ENCODE measurements at places on chromosomes 1 and 21.

DNA sequence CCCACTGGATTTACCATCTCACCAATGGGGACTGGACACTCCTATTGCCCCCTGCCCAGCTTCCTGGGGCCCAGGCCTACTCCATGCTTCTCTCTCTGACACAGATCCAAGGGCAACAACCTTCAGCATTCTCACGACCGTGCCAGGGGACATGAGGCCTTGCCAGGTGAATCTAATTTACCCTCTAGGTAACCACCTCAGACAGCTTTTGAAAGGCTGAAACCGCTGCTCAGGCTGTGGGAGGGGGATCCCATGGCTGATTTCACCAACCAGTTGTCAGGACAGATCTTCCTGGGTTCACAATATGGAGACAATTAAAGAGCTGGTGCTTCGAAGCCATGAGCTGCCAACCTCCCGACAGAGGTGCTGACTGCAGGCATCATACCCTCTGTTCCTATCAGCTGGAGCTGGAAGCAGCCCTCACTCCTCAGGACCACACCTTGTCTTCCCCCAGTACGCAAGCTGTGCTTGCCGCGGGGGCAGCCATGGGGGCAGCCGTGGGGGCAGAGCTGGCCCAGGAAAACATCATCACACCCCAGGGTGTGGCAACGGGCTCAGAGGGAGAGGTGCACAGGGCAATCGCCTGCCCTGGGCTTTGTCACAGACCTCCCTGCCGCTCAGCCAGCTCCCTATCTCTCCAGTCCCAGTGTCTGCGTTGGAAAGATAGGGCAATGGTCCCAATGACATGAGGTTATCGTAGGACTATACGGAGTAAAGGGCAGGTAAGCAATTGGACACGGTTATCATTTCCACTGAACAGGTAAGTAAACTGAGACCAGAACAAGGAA, 120.2 kb downstream of the DMRTB1 start:
- DNase-seq = no peak

DNA sequence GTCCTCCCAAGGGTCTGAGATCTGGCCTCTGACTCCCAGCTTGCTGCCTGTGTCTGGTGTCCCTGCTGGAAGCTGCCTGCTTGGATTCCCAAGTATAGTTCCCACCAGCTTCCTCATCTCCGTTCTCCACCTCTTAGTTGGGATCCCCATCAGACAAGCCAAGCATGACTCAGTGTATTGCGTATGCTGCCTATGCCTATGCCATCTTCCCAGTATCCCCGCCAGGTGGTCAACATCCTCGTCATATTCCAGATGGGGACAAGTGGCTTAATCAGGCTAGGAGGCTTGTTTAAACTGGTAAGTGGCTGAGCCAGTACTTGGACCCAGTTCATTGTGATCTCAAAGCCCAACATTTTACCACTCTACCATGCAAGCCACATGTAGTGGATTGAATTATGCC, 204.4 kb downstream of the GRIK3 start:
- DNase-seq = no peak

GRCh38 chr21:36700295-36700970, 1.5 kb downstream of the SIM2 start:
- no peak for DNase-seq

GRCh38 chr21:43278359-43278758, 109.6 kb downstream of the CRYAA start:
- DNase-seq = no peak

GRCh38 chr1:180131510-180131909, 23.2 kb upstream of the QSOX1 start:
- DNase-seq = no peak

All from WTC11 (cell line).